Activated naive CD4-positive, alpha-beta T cell (primary cell): ENCODE measurements at places on chromosomes 2 and 18.

GRCh38 chr18:49023271-49023937 is 72.6 kb upstream of the SMAD7 start:
- DNase-seq, result no peak

DNA sequence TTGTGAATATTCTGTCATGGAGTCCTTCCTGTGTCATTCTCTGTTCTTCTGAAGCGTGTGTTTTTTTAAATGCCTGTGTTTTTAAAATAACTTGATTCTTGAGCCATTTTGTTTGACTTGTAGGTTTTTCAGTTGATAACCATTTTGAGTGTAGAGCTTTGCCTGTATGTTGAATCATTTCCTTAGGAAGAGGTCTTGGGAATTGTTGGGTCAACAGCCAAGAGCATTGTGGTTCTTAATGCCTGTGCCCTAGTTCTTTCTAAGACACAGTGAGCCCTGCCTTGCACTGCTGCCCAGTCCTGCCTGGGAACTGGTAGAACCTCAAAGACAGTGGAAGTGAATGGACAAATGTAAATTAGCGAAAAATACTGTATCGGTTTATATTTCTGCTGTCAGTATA is 25.9 kb downstream of the RAB12 start:
- no peak for DNase-seq

GRCh38 chr2:152743002-152743401 is 24.6 kb downstream of the ARL6IP6 start:
- no peak for DNase-seq

- no peak for DNase-seq
Measured at GRCh38 chr18:23021623-23022022, 88.5 kb downstream of the RBBP8 start.
